ENCODE measurements at places on chromosomes 5 and 9.

GRCh38 chr9:76001459-76001858 lies 111.0 kb downstream of the PCSK5 start:
- DNase-seq: no peak

- peak; percentile 91 for DNase-seq
These were observed 55.3 kb downstream of the ZNF366 start for GRCh38 chr5:72451741-72452505.

- DNase-seq: no peak
These were observed 11.2 kb upstream of the SEMA4D start for GRCh38 chr9:89508951-89509615.

DNA sequence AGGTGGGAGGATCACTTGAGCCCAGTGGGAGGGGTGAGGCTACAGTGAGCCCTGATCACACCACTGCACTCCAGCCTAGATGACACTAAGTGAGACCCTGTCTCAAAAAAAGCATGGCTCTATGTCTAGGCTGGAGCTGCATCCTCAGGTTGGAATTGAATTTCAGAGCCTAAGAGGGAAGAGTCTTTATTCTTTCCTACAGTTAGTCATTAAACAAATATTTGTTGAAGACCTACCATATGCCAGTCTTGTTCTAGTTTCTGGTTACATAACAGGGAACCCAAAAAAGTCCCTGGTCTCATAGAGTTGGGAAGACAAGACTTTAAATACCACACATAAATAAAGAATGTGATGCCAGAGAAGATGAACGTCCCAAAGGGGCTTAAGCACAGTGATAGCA lies 6.9 kb upstream of the GRPEL2 start:
- DNase-seq: no peak

- no peak for DNase-seq
These were observed 57.7 kb downstream of the FGF10 start for GRCh38 chr5:44331471-44332050.

DNA sequence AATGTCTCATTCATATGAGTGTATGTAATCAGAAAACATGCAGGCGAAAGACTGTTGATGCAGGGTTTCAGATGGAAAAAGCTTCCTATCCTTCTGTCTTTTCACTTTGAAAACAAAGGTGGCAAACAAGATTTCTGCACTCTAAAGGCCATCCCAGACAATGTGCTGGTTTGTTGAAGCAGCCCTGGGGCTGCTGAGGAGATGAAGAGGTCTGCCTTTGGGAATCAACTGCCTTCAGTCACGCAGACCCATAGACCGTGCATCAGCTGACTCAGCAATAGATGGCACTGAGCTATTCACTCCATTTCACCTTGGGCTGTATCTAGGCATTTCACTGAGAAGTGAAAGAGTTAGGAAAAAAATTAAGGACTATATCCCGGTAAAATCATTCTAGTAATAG lies 60.5 kb upstream of the C5orf46 start:
- DNase-seq: no peak

- DNase-seq: peak; percentile 43
These were observed 745 bp downstream of the GADD45G start for GRCh38 chr9:89605465-89606048.

DNA sequence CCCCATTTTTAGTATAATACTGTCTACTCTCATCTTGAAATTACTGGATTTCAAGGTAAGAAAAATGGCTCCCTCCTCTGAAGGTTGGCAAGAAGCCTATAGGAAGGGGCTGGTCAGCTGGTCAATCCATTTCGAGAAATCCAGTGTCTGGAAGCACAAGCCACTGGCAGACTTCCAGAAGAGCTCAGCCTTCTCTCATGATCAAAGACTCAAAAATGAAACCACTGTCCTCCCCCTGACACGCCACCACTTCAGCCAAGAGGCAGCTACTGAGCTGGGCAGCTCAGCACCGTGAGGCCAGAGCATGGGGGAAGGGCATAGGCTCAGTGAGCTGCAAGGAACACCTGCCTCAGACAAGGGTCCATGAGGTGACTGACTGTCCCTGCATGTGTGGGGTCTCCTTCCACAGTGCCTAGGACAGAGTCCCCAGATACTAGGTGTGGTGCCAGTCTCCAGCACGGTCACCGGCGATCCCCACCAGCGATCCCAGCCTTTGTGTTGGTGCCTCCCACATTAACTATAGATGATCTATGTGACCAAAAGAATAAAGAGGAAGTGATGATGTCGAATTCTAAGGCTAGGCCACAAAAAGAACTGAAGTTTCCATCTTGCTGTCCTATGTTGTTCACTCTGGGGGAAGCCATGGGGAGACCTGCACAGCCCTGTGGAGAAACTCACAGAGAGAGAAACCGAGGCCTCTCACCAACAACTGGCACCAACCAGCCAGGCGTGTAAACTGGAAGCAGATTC lies 100.1 kb upstream of the LRRTM2 start:
- DNase-seq: peak; percentile 92

DNA sequence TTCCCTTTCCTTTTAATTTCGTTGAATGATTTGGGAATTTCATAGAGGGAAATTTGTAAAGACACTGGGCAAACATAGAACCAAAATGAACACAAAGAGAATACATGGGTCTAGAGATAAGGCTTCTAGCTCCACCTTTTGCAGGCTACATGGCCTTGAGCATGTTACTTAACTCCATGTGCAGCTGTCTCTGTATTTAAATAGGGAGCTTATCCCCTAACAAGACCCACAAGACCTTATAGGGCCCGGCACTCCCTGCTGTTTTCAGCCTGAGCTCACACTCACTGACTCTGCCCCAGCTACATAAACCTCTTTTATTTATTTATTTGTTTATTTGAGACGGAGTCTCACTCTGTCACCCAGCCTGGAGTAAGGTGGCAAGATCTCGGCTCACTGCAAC lies 30.6 kb upstream of the TLE1 start:
- DNase-seq: no peak

DNA sequence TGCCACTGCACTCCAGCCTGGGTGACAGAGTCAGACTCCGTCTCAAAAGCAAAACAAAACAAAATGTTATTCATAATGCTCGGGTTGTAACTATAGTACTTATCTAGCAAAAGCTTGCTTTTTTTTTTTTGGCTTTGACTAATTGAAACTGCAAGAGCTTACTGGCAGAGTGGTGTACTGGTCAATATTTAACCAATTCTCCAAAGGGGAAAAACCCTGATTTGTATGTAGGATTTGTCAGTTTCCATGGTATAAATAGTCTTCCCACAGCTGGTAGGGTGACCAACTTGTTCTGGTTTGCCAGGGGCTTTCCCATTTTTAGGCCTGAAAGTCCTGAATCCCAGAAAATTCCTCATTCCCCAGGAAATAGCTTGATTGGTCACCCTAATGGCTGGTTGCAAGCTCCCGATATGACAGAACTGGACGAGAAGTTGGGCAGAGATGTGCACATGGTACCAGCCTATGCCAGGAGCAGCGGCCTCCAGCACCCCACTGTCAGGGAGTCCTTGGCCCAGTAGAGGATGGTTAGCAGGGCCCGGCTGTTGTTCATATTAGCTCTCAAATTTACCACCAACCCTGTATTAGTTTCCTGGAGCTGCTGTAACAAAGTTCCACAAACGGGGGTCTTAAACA lies 58.0 kb downstream of the FXN start:
- no peak for DNase-seq

GRCh38 chr9:130779153-130779855 lies 55.8 kb upstream of the ABL1 start:
- peak; percentile 87 for DNase-seq

- peak; percentile 39 for DNase-seq
These were observed 331.8 kb downstream of the NDUFS4 start for GRCh38 chr5:53892224-53892623.

GRCh38 chr5:32559411-32559810 lies 25.9 kb upstream of the SUB1 start:
- DNase-seq: no peak

Data from fibroblast of villous mesenchyme (primary cell).